ENCODE measurements at places on chromosomes 2 and 18. TPM values are rescaled to one million over a fixed set of nuclear protein-coding genes. Genes with fewer than 3 reads are reported as not detected.

PIEZO2 gene
- not detected for polyA plus RNA-seq

AQP12A gene
- not detected for polyA plus RNA-seq

STEAP3 gene
- not detected for polyA plus RNA-seq

THUMPD2 gene
- 15.2 TPM for polyA plus RNA-seq

ZBTB7C gene
- not detected for polyA plus RNA-seq

CMPK2 gene
- 7.2 TPM for polyA plus RNA-seq

OTOS gene
- polyA plus RNA-seq: not detected

MOCOS gene
- polyA plus RNA-seq: not detected

CD207 gene
- polyA plus RNA-seq: not detected

MARCHF4 gene
- not detected for polyA plus RNA-seq
